NCI-H1436 (cell line): ENCODE measurements at places on chromosomes 4 and X.

DNA sequence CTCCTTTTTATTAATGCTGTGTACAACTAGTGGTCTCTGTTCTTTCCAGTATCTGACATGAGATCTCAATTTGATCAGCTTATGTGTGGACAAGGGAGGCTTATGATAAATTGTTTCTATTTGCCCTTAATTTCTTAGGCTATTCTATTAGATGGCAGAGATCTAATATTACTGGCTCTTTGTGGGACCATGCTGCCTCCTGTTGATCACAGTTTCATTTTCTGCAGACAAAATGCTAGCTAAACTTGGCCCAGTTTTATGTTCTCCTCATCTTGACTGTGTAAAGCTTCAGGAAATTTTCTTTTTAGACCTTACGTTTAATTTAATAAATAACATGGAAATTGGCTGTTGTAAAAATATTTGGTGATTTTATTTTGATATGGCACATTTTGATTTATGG lies 627.1 kb upstream of the AADAT start:
- no peak for DNase-seq

DNA sequence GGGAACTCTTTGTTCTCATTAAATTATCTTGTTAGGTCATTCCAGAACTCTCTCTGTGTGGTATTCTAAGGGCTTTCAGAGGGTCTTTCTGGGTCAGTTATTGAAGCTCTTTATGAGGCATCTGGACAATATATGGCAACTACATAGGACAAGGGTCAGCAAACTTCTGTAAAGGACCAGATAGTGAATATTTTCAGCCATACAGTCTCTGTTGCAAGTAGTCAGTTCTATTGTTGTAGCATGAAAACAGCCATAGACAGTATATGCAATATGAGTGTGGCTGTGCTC lies 35.1 kb downstream of the HADH start:
- DNase-seq, result no peak

DNA sequence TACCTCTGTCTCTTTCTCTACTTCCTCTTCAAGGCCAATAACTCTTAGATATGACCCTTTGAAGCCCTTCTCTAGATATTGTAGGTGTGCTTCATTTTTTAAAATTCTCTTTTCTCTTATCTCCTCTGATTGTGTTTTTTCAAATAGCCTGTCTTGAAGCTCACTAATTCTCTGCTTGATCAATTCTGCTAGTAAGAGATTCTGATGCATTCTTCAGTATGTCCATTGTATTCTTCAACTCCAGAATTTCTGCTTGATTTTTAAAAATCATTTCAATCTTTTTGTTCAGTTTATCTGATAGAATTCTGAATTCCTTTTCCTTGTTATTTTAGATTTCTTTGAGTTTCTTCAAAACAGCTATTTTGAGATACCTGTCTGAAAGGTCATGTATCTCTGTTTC lies 47.9 kb downstream of the MCUB start:
- no peak for DNase-seq

DNA sequence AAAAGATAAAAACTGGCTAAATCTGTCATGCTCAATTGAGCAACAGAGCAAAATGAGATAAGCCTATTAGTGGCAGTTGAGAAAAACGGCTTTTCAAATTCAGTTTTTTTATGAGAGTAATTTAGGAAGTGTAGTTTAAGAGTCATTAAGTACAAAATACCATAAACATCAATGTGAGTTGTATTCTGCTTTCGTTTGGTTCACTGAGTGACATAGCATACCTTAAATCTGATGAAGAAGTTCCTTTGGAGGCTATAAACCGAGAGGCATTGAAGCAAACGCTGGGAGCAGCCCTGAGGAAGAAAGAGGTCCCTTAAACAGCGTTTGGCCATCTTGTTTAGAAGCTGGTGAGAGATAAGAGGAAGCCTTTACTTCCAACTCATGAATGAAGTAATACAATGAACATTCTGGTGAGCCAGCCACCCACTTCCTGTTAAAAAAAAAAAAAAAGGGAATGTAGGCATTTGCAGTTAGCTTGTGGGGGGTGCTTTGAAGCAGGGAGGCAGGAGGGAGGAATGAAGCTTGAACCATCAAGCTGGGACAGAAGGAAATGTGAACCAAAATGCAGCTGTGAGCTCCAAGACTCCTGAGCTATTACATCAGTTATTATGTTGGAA lies 132.3 kb downstream of the ZNF330 start:
- DNase-seq, result no peak

- no peak for DNase-seq
Measured at GRCh38 chr4:39044956-39045826, 13.0 kb upstream of the TMEM156 start.

DNA sequence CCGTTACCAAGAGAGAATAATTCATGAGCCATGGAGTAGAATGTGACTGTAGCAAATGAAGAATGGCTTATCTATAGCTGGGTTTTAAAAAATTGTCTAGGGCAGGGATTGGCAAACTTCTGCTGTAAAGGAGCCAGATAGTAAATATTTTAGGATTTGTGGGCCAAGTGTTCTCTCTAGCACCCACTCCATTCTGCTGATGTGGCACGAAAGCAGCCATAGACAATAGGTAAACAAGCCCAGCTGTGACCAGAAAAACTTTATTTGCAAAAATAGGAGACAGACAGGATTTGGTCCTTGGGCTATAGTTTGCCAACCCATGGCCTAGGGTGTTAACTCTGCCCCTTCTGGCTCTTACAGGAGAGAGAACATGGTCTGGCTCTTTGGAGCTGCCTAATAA lies 127.2 kb downstream of the AKAP4 start:
- no peak for DNase-seq

GRCh38 chr4:81360737-81361136 lies 111.0 kb downstream of the RASGEF1B start:
- no peak for DNase-seq

- DNase-seq, result no peak
Measured at GRCh38 chr4:36870121-36870520, 374.4 kb upstream of the NWD2 start.

GRCh38 chr4:76053730-76054129 lies 17.9 kb upstream of the CXCL11 start:
- no peak for DNase-seq

- no peak for DNase-seq
Measured at GRCh38 chr4:126097155-126097799, 782.5 kb downstream of the FAT4 start.

- DNase-seq, result no peak
Measured at GRCh38 chr4:54092405-54093323, 7.3 kb upstream of the GSX2 start.

- DNase-seq, result no peak
Measured at GRCh38 chrX:45191820-45192409, 8.8 kb downstream of the DIPK2B start.

- DNase-seq, result no peak
Measured at GRCh38 chr4:143405075-143405730, 68.5 kb downstream of the GAB1 start.

- no peak for DNase-seq
Measured at GRCh38 chr4:76767983-76768382, 130.0 kb downstream of the SOWAHB start.

DNA sequence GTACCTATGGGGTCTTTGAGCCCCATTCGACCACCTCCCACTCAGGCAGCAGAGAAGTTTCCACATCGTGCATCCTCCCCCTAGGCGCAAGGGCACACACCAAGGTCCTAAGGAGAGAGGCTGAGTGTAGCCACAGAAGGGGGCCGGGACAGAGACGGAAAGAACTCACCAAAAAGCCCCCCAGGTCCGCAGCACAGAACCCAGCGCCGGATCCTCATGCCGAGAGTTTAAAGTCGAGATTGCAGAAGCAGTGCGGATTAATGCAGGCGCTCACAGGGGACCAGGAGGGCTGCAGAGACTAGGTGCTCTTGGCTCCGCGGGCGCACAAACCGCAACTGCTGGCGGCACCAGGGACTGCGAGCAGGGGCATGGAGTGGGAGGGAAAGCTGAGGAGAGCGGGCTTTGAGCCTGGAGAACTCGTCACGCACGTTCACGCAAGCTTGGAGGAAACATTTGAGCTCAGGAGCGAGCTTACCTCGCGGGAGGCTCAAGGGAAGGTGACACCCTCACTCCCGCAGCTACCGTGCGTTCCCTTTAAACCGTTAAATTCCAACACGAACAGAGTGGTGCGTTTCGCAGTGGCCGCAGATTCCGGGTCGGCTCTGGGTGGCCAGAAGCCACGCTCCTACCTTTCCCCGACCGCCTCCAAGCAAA lies 8.5 kb downstream of the NKX3-2 start:
- no peak for DNase-seq

DNA sequence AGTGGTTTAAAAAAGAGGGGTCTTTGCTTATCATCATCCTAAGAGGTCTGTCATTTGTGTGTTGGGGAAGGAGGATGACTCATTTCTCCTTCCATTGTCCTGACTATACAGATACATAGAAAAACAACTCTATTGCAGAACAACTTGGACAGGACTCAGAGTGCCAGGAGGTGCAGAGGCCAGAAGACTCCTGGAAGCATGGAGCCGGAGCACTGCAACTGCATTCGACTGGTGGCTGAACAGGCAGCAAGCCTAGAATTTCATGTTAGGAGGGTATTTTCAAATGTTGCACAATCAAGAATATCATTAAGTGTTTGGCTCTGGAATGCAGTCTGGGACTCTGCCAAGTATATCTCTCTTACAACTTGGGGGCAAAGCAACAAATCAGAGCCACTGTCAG lies 35.0 kb upstream of the MAML3 start:
- DNase-seq, result no peak

DNA sequence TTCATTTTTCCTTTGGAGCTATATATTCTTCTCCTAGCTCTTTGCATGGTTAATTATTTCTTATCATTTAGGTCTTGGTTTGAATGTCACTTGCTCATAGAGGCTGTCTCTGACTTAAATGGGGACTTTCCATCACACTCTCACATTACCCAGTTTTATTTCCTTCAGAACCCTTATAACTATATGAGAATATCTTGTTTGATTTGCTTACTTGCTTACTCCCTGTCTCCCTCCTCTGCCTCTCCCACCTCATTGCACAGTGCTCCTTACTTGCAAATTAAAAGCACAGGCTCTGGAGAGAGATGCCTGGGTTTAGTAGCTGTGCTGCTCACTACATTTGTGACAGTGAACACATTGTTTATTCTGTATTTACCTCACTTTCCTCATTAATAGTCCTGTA lies 174.6 kb downstream of the SOWAHB start:
- no peak for DNase-seq

DNA sequence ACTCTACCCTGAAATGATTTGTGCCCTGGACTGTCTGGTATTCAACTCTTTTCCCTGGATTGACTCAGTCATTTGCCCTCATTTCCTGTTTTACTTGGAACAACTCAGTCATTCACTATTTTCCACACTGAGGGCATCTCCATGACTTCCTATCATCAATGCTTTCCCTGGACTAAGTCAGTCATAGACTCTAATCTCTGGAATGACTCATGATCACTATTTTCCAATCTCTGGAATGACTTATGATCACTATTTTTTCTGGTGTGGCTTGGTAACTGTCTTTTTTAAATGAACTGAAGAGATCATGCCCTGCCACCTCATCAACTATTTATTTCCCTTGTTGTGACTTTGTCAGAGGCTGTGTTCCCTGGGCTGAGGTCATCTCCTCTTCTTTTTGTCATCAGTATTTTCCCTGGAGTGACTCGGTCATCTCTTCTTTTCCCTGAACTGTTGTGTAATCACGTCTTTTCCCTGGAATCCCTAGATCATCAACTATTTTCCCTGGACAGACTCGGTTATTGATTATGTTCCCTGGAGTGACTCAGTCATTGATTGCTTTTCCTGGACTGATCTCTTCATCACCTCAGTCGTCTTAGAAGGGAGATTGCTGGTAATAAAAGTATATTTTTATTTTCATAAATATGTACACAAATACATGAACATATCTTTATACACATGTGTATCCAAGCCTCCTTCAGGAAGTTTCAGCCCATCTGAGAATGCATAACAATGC lies 327.1 kb upstream of the VCX start:
- no peak for DNase-seq

DNA sequence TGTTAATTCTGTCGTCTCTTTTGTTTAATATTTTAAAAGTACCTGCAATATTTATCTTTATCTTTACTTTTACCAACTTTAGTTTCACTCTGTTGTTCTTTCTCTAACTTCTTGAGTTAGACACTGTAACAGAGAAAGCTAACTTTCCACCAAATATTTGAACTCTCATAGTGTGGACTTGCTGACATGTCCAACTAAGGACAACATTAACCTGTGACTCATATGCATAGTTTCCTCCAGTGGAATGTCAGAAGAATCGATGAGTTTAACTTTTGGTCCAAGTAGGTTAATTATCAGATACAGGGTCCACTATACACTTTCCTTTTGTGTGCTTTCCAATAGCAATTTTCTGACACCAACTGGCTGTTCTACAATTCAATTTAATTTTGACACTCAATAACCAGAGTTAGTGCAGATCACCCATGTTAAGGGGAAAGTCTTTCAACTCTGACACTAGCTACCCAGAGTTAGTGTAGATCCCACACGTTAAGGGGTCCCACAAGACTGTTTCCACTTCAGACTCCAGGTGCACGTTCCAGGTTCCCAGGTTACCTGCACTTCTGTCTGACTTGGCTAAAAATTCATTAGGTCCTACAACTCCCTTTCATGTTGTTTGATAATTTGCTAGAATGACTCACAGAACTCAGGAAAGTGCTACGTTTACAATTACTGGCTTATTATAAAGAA lies 559.0 kb upstream of the AMOT start:
- DNase-seq, result no peak

DNA sequence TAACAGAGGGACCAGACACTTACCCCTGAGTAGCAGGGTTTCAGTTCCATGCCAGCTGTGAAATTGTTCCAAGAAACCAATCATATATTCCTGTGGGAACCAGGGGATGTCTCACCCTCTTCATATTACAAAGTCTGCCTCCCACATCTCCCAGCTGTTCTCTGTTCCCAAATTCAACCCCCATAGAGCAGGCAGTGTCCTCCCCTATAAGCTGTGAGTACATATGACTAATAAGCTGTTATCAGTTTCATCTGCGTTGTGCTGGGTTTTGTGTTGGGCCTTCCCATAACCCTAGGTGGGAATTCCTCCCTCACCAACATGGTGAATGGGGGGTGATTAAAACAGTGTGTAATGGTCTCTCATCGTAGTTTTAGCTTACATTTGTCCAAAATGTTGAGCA lies 41.0 kb downstream of the CEP44 start:
- DNase-seq, result no peak

DNA sequence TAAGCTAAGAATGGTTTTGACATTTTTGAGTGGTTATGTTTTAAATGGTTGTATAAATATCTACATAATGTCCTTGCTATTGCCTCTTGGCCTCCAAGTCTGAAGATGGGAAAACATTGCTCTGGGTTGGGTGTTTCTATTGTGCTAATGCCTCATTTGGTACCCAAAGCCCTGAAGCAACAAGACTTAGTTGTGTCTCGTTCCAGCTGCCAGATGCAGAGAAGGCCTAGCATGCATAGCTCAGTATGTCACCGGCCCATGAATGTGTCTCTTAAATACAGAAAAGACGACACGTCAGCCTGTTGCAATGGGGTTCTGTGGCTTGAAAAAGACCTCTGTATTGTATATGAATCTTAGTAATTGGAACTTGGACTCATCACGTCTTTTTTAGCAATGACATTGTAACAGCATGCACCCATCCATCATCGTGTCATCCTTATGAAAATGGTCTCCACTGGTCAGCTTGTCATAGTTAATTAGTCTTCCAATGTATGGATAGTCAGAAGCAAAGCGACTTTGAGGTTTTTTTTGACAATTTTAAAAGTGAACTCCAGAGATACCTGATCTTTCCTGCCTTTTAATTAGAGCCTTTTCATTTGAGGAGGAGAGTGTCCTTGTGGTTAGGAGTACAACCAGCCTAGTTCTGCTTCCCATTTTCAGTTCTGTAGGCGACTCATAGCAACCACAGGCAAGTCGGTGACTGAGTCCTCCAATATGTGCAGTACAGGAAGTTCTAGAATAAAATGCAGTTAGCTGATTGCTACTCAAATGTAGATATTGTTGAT lies 126.4 kb upstream of the GATB start:
- DNase-seq, result no peak
